Frontal cortex (tissue), 4 donors: ENCODE measurements at places on chromosomes 13 and 19.

DNA sequence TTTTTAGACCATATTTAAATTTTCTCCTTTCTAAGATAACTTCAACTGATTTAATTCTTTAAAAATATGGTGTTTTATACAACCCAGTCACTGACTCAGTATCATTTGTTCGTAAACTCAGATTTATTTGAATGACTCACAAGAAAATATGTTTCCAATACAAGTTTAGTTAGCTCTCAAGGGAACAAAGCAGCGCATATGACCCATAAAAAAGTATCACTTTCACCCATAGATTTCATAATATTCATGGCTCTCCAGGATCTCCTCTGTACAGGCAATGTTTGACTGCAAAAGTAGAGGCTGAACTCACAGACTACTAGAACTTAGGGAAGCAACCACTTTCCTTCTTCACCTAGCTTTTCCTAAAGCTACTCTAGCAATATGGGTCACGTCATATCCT, 405.6 kb upstream of the PCDH9 start:
- DNase-seq: no peak

GRCh38 chr13:57627663-57628062, 3.9 kb upstream of the PCDH17 start:
- no peak for DNase-seq

- DNase-seq: peak; percentile 31
Observed at GRCh38 chr13:77919246-77919920, 752 bp upstream of the EDNRB start.

- no peak for DNase-seq
Observed at GRCh38 chr13:19985219-19985556, 26.7 kb downstream of the ZMYM2 start.

GRCh38 chr19:33256261-33256660, 30.6 kb upstream of the SLC7A10 start:
- no peak for DNase-seq
